Kidney epithelial cell (primary cell): ENCODE measurements at places on chromosomes 16 and 17. TPM values are rescaled to one million over a fixed set of nuclear protein-coding genes. Genes with fewer than 3 reads are reported as not detected.

FNDC8 gene
- total RNA-seq, result not detected in 2 replicates

HNF1B gene
- 15.1 and 20.7 TPM in 2 replicates for total RNA-seq

- no peak for DNase-seq
These were observed 162.3 kb downstream of the KATNIP start for GRCh38 chr16:27712251-27712711.

GRCh38 chr16:86514481-86515376 is 4.4 kb downstream of the FOXF1 start:
- DNase-seq, result no peak

DNA sequence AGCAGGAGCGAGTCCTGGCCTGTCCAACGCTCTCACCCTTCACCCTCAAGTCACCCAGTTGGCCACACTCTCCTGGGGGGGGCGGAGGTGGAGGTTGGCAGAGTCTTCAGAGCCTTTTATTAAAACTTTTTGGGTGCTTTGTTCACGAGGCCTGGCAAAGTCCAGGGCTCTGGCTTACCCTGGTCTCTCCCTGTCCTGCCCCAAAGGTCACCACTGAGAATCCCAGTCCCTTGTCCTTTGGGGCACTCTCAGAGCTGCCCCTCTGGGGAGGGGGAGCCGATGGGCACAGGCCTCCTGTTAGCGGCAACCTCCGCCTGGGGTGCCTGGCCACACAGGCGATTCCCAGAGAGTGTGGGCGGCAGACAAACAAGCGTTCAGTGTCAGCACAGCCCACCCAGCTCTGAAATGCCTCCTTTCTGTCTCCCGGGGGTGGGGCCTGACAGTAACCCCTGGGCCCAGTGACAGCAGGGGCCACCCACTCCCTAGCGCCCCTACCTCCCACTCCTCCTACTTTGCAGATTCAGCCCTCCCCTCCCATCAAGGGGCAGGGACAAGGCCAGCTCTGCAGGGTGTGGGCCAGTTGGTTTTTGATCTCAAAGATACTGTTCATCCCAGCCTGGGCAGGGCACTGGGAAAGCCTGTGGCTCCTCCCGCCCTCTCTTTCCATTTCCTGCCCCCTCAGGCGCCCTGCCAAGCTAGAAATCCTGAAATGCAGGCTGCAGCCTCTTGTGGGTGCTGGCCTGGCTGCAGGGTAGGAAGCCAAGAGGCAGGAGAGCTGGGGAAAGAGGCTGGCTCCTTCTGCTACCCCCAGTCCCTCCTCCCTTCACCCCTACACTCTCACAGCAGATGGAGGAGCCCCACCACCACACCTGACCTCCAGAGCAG is 36.6 kb upstream of the EMP2 start:
- no peak for DNase-seq

DNA sequence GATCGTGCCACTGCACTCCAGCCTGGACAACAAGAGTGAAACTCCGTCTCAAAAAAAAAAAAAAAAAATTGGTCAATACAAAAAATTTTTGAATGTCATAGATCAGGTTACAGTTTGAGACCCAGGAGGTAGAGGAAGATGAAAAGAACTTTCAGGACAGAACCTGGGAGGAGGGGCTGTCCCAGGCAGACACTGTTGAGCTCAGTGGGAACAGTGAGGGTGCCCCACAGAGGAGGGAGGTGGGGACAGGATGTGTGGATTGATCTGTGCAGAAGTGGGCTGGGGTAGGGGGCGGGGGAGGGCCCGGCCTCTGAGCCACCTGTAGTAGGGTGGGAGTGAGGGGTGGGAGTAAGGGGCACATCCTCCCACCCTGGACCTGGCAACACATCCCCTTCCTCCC is 58.3 kb downstream of the PRMT7 start:
- DNase-seq, result no peak
